ENCODE measurements at places on chromosomes 2 and 18.

GRCh38 chr2:190451561-190452176, 43.5 kb downstream of the MFSD6 start:
- DNase-seq, result peak; percentile 44

DNA sequence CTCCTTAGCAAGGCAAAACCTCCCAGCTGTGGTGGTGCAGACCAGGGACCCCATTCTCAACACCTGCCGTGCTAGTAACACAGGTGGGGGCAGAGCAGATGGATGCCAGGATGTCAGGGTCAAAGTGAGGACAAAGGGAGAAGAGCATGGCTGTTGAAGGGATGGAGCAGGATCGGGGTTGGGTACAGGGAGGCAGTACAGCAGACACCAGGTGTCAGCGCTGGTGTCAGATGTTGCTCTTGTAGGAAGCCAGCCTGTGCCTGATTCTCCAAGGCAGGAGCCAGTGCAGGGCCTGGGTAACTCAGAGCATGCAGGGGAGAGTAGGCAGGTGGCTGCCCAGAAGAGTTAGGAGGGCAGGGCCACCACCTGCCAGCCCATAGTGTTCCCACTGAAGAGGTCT, 222.1 kb upstream of the SPRED2 start:
- no peak for DNase-seq

DNA sequence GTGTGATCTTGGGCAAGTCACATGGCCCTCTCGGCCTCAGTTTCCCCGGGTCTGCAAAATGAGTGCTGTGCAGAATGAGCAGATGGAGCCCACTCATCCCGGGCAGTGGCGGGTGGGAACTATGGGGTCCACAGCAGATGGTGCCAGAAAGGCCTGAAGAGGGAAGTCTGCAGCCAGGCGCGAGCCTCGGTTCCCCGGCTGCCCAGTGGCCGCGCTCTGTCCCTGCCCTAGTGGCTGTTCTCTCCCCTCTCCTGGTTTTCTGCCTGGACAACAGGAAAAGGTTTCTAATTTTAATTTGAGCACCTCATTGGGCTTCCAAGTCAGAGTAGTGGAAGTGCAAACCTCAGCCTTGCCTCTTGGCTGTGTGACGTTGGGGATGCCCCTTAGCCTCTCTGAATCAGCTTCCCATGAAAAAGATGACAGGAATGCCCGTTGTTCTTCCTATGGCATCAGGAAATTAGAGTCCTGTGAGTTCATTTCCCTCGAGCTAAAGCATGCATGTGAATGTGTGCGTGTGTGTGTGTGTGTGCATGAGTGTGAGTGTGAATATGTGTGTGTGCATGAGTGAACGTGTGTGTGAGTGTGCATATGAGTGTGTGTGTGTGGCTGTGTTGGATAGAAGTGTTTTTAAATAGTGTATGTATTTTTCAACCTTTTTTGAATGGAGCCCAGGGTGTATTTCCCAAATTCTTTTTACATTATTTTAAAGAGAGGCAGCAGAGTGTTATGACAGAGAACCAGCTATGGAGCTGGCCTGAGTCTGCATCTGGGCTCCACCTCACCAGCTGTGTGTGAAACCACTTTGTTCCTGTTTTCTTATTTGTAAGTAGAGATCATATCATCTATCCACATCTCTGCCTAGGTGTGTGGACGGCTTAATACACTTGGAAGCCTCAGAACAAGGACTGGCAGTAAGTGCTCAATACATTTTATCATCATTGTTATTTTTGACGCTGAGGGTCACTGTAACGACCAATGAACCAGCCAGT, 41.3 kb downstream of the RRM2 start:
- DNase-seq, result no peak

GRCh38 chr2:109164739-109165221, 35.8 kb downstream of the SH3RF3 start:
- DNase-seq, result peak; percentile 62

- DNase-seq, result no peak
These were observed 28.3 kb upstream of the DSC1 start for GRCh38 chr18:31190919-31191318.

- DNase-seq, result no peak
These were observed 24.7 kb downstream of the CAB39 start for GRCh38 chr2:230737300-230737699.

- no peak for DNase-seq
These were observed 7.6 kb downstream of the CNDP1 start for GRCh38 chr18:74541703-74542555.

Data from AG08395 (cell line).